Breast epithelium (tissue), 4 donors: ENCODE measurements at places on chromosomes 4 and X.
A peak's percentile ranks its signal among the peaks of the same experiment; 100 is the strongest.

- H3K36me3 ChIP-seq = no peaks in the 10 kb centered on the region
- DNase-seq = no peak
- H3K27me3 ChIP-seq = peaks cover 7% of the 10 kb centered on the region
- H3K4me1 ChIP-seq = peaks cover 9% of the 10 kb centered on the region
- peak overlapping the region; percentile 48 for H3K4me3 ChIP-seq
Observed at GRCh38 chr4:15779306-15779705, 1.2 kb downstream of the CD38 start.

DNA sequence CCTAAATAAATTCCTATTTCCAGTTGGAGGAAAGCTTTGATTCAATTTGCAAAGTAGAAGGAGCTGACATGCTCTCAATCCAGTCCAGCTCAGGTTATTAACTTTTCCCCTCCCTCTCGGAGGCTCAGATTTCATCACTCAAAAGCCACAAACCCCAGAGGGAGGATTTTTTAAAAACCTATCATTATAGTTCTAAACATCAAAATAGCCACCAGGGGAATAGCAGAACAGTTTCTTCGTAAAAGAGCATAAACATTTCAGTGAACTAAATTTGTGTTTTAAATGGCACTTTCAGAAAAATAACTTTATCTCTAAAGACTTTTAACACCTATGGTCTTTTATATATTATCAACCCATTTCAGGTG lies 8.8 kb downstream of the GPRIN3 start:
- no peak overlapping the region for H3K4me3 ChIP-seq
- H3K27me3 ChIP-seq = no peaks in the 10 kb centered on the region
- H3K27ac ChIP-seq = no peak overlapping the region
- H3K4me1 ChIP-seq = no peaks in the 10 kb centered on the region

DNA sequence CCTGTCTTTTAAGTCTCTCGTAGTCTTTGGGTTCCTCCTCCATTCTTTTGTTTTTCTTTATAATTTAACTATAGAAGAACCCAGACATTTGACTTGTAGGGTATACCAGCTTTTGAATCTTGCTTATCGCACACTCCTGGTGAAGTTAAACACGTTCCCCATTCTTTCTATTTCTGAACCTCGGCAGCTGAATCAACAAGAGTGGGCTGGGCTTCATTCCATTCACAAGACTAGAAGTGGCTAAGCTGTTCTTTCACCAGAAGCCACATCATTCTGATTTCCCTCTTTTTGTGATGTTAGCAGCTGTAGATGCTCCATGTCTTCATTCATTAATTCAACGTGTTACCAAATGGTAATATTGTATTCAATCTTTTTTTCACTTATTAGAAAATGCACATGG lies 167.9 kb downstream of the CORIN start:
- no peak overlapping the region for H3K4me3 ChIP-seq
- H3K27ac ChIP-seq = no peak overlapping the region
- H3K36me3 ChIP-seq = no peaks in the 10 kb centered on the region
- H3K4me1 ChIP-seq = no peaks in the 10 kb centered on the region
- no peak for DNase-seq
- H3K27me3 ChIP-seq = no peaks in the 10 kb centered on the region

- no peaks in the 10 kb centered on the region for H3K4me1 ChIP-seq
Observed at GRCh38 chr4:156185514-156186055, 231.9 kb upstream of the CTSO start.

DNA sequence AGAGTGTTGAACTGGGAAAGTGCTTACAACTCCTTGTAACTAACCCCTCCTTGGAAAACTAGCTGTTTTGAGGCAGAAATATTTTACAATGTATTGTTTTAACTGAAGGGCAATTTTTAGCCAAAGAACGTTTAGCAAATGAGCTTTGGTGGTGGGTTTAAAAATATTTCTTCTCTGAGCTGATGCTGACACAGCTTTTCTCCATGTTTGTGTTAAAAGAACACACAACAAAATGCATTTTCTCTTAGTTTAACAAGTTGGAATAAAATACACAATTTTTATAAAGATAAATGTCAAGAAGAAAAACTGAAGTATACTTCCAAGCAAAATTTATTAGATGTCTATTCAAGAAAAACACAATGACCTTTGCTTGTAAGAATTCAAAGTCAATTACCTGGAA lies 49.9 kb upstream of the PDLIM3 start:
- H3K4me1 ChIP-seq = no peaks in the 10 kb centered on the region
- no peak overlapping the region for H3K27ac ChIP-seq
- H3K36me3 ChIP-seq = no peaks in the 10 kb centered on the region
- no peaks in the 10 kb centered on the region for H3K27me3 ChIP-seq
- H3K4me3 ChIP-seq = no peak overlapping the region

- no peak for DNase-seq
- H3K4me1 ChIP-seq = no peaks in the 10 kb centered on the region
- H3K4me3 ChIP-seq = no peak overlapping the region
- H3K27ac ChIP-seq = no peak overlapping the region
- H3K36me3 ChIP-seq = no peaks in the 10 kb centered on the region
Observed at GRCh38 chrX:10501611-10502010, 118.8 kb downstream of the MID1 start.

- H3K4me3 ChIP-seq = no peak overlapping the region
- H3K27ac ChIP-seq = no peak overlapping the region
- H3K36me3 ChIP-seq = no peaks in the 10 kb centered on the region
- no peak for DNase-seq
- H3K27me3 ChIP-seq = no peaks in the 10 kb centered on the region
Observed at GRCh38 chrX:83759872-83760271, 101.1 kb upstream of the CYLC1 start.
